ENCODE measurements at places on chromosomes 7 and 10.

GRCh38 chr7:41156268-41156667 lies 546.6 kb downstream of the INHBA start:
- no peak for DNase-seq

GRCh38 chr10:101672536-101672935 lies 22.4 kb downstream of the FBXW4 start:
- no peak for DNase-seq

GRCh38 chr7:1247527-1248041 lies 14.9 kb downstream of the UNCX start:
- no peak for DNase-seq

DNA sequence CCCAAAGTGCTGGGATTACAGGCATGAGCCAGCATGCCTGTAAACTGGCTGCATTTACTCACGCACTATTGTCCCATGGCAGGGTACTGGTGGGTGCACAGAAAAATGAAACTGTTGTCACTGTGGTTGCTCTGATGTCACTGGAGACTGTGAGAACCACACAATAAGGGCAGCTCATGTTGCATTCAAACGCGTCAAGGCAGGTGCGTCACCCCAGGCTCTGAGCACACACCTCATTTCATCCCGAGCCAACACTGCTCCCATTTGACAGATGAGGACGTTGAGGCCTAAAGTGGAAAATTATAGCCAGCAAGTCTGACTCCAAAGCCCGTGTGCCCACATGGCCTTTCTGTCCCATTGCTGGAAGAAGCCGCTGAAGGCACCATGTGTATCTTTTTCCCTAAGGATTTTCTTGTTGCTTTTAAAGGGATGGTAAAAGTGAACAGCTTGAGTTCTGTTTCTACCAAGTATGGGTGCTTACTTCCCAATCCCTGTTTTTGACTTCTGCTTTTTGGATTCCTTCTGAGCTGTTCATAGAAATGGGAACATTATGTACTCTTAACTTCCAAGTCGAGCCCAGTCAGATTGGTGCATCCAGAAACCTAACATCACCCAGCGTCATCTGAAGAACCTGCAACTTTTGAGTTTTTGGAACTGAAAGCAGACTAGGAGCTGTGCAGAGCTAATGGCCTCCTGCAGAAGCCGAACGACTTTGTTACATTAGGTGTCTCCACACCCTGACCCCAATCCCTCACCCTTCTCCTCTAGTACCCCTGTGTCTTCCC lies 60.1 kb upstream of the CARD11 start:
- DNase-seq, result no peak

DNA sequence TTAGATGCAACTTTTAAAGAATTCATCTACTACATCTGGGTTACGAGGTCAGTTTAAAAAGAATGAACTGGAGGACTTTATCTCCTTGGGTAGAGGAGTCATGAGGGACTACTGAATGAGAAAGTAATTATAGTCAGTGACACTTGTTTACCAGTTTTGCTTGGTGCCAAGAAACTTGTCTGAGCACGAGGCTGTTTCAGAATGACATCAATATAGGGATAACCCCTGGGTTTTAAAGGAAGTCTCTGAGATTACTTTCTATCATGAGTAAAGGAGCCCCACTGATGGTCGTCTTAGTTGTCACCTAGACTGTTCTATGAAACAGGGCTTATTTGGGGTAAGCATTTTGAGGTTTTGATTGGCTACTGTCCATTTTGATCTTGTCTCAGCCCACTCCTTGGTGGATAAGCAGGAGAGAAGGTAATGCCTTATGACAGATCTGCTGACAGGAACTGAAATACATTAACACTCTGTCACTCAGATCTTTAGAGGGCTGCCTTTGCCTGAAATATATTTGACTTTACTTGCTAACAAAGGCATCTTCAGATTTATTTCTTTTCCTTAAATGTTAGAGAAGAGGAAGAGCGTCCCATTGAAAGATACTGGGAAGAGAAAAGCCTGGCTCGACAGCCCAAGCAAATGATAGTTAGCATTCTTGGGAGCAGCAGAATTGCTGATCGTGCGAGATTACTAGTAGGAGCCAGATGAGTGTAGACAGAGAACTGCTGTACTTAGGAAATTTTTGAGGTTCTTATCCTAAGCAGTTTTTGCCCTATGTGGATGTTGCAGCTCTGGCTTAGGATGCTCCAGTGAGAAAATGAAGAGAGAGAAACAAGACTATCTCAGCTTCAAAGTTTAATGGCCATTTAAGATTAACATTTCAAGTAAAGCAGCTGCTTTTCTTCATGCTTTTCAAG lies 299.2 kb upstream of the LRGUK start:
- DNase-seq, result no peak

GRCh38 chr7:39919646-39920045 lies 30.4 kb upstream of the CDK13 start:
- no peak for DNase-seq

DNA sequence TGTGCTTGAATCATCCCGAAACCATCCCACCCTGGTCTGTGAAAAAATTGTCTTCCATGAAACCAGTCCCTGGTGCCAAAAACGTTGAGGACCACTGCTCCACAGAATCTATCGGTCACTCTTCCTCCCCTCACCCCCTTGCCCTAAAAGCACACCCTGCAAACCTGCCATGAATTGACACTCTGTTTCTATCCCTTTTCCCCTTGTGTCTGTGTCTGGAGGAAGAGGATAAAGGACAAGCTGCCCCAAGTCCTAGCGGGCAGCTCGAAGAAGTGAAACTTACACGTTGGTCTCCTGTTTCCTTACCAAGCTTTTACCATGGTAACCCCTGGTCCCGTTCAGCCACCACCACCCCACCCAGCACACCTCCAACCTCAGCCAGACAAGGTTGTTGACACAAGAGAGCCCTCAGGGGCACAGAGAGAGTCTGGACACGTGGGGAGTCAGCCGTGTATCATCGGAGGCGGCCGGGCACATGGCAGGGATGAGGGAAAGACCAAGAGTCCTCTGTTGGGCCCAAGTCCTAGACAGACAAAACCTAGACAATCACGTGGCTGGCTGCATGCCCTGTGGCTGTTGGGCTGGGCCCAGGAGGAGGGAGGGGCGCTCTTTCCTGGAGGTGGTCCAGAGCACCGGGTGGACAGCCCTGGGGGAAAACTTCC lies 784 bp upstream of the SERPINE1 start:
- no peak for DNase-seq

DNA sequence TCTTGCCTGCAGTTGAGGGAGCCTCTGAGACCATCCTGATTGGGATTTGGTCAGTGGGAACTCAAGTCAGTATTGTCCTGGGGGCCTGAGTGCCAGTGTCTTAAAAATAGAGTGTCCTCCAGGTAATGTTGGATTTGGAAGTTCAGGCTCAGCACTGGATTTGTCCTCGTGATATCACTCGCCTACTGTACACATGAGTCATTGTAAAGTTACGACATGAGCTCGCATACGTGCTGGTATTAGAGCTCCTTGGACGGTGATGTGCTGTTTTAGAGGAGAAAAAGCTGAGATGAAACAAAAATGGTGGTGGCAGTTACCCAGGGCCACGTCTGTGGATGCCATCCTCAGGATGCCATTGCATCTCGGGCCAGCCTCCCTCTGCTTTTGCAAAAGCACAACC lies 78.2 kb downstream of the MGMT start:
- no peak for DNase-seq

DNA sequence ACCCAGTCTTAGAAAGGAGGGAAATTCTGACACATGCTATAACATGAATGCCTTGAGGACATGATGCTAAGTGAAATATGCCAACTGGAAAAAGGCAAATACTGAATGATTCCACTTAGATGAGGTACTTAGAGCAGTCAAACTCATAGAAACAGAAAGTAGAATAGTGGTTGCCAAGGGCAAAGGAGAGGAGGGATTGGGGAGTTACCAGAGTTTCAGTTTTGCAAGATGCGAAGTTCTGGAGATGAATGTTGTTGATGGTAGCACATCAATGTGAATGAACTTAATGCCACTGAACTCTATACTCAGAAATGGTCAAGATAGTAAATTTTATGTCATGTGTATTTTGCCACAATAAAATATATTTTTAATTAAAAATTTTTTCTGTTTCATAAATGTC lies 38.9 kb downstream of the DRGX start:
- DNase-seq, result no peak

DNA sequence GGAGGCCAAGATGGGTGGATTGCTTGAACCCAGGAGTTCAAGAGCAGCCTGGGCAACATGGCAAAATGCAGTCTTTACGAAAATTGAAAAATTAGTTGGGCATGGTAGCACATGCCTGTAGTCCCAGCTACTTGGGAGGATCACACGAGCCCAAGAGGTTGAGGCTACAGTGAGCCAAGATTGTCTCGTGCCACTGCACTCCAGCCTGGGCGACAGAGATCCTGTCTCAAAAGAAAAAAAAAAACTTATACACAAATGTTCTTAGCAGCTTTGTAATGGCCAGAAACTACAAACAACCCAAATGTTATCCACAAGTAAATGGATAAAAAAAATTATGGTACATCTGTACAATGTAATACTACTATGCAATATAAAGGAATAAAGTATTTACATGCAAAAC lies 12.6 kb downstream of the NT5C2 start:
- no peak for DNase-seq

DNA sequence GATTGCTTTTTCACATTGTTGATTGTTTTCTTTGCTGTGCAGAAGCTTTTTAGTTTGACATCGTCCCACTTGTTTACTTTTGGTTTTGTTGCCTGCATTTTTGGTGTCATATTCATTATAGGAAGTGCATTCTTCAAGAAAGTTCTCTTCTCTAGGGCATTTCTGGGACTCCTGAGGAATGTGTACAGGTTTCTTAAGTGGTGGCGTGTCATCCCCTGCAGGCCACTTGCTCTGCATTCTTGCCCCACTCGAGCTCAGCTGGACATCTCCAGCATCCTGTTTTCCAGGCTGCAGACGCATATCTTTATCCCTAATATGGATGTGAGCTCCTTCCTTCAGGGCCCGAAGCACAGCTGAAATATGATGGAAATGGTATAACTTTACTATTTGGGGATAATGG lies 255.6 kb upstream of the HABP2 start:
- no peak for DNase-seq

- no peak for DNase-seq
Observed at GRCh38 chr10:125116652-125117310, 43.6 kb downstream of the CTBP2 start.

GRCh38 chr7:1664711-1665548 lies 5.1 kb upstream of the ELFN1 start:
- DNase-seq, result peak; percentile 70

GRCh38 chr10:63142136-63142535 lies 9.0 kb downstream of the NRBF2 start:
- DNase-seq, result no peak

DNA sequence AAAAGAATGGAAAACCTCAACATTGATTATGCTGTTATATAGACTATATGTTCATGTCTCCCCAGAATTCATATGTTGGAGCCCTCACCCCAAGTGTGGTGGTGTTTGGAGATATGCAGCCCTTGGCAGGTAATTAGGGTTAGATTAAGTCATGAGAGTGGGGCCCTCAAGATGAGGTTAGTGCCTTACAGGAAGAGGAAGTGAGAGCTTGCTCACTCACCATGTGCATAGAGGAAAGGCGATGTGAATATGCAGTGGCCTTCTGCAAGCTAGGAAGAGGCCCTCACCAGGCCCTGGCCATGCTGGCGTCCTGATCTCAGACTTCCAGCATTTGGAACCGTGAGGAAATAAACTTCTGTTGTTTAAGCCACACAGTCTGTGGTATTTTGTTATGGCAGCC lies 14.8 kb downstream of the ZNF33A start:
- DNase-seq, result no peak
